ENCODE measurements at places on chromosomes 16 and 17.

- DNase-seq = no peak
Observed at GRCh38 chr16:31167315-31167714, 12.6 kb upstream of the FUS start.

DNA sequence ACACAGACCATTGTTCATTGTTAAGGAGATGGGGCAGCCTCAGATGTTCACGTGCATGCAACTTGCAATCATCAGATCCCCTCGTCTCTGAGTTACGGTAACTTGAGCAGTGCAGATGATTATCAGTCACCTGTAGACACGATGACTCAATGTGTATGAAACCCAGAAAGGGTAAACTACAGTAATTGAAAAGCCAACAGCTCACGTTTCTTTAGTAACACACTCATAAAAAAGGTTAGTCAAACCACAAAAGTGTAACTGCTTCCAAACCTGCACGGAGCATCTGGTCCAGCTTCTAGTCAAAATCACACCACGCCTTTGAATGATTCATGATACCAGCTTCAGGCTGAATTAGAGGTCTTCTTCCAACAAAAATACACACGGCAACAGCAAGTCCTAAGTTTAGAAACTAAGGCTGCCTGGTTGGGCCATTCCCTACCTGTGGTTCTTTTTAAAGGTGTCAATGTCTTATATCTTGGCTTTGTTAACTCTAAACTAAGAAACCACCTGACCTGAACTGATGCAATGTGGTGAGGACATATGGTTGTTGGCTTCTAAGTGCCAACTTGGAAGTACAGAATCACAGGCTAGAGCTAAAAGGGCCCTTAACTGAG is 32.3 kb downstream of the GRB7 start:
- DNase-seq = no peak

GRCh38 chr16:88308441-88309173 is 74.2 kb upstream of the ZNF469 start:
- no peak for DNase-seq

DNA sequence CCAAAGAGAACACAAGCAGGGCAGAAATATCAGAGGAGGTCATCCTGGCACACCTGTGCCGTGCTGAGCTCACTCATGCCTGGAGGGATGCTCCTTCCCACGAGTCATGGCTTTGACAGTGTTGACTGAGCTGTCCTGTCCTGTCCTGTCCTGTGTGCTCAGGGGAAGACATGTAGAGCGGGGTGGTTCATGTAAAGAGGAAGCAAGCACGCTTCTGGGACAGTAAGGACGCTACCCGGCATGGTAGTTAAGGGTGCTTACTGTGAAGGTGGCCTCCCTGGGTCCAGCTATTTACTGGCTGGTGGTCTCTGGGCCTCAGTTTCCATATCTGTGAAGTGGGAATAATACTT is 398 bp downstream of the LGALS9 start:
- no peak for DNase-seq

GRCh38 chr17:78826421-78826820 is 14.2 kb downstream of the USP36 start:
- no peak for DNase-seq
